ENCODE measurements at places on chromosomes 1 and 21.

- DNase-seq = peak; percentile 78
Observed at GRCh38 chr1:43147625-43148327, 24.3 kb downstream of the EBNA1BP2 start.

GRCh38 chr1:161008869-161009510 is 12.0 kb downstream of the F11R start:
- DNase-seq = no peak

- no peak for DNase-seq
Observed at GRCh38 chr21:38792676-38793459, 12.9 kb upstream of the ETS2 start.

DNA sequence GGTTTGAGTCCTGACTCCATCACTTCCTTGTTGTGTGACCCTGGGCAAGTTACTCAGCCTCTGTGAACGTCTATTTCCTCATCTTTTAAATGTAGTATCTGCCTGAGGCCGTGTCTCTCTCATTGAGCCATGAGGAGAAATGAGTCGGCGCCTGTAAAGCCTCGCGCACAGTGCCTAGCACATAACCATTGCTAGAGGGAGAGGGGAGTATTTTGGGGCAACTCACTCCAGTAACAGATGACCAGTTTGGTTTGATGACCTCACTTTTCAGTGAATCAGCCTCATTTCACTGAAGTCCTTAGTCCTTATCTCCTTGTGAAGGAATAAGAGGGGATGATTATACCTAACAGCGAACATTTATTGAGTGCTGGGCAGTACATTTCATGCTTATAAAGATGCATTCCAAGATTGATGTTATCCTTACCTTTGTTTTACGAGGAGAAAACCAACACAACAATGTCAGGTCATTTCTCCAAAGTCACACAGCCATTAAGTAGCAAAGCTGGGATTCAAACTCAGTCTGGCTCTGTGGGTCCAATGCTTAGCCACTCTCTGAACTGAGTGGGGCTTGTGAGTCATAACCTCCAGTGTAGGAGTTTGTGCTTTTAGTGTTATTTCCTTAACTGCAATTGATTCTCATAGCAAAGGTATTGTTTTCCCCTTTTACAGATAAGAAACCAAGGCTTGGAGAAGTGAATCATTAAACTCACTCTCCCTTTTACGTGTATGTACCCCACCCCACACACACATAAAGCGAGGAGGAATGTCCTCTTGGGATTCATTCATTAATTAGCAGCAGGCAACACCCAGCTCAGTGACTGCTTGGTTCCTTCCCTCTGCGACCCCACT is 25.9 kb downstream of the KCNC4 start:
- no peak for DNase-seq

DNA sequence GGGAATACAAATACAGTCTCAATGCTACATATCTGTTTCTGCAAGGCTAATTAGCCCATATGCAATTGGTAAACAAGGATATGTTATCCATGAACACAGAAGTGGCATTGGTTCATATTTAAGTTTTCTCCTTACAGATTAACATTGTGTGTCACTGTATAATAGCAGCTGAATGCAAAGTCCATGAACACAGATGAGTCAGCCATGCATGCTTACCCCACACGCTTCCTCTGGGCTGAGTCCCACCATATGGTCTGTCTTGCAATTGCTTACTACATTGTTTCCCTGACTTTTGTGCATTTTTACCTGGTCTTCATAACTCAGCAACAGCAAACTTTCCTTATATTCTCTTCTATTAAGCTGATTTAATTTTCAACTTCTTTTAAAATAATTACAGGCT is 41.5 kb upstream of the TSNAX start:
- DNase-seq = no peak

DNA sequence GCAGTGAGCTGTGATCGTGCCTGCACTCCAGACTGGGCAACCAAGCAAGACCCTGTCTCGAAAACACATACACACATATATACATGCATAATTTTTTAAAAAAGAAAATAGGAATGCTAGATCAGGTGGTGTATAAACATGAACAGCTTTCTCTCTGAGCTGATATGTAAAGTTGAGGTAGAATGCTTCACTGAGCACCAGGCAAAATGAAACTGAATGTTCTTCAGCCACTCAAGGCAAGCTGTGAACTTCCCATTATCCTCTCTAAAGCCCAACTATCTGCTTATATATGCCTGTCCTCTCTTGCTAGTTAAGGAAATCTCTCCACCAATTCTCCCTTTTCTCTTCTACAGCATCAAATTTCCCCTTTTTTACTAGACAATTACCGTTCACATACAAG is 93.0 kb downstream of the NUF2 start:
- DNase-seq = no peak

GRCh38 chr1:84156210-84156621 is 12.1 kb downstream of the PRKACB start:
- no peak for DNase-seq

DNA sequence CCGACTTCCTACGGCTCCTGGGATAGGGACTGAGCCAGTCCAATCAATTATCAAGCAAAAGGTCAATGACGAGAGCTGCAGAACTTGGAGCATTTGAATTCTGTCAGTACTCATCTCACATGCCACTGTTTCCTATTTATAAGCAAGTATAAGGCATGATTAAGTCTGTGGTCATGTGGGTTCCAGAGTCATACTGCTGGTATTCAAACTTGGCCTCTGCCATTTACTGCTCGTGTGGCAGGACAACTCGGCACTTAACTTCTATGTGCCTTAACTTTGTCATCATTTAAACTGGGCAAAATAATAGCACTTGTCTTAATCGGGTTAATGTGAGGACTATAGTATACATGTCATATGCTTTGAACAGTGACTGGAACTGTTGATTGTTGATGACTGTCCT is 44.9 kb upstream of the TNFSF18 start:
- DNase-seq = no peak

GRCh38 chr1:242784084-242784483 is 259.6 kb upstream of the PLD5 start:
- no peak for DNase-seq

All from activated CD4-positive, alpha-beta T cell treated with anti-CD3 and anti-CD28 coated beads, Interleukin-2, amount 10 ng/mL, durations not matched to agents 24 days and 14 days (primary cell).